ENCODE measurements at places on chromosomes 2 and 18.

DNA sequence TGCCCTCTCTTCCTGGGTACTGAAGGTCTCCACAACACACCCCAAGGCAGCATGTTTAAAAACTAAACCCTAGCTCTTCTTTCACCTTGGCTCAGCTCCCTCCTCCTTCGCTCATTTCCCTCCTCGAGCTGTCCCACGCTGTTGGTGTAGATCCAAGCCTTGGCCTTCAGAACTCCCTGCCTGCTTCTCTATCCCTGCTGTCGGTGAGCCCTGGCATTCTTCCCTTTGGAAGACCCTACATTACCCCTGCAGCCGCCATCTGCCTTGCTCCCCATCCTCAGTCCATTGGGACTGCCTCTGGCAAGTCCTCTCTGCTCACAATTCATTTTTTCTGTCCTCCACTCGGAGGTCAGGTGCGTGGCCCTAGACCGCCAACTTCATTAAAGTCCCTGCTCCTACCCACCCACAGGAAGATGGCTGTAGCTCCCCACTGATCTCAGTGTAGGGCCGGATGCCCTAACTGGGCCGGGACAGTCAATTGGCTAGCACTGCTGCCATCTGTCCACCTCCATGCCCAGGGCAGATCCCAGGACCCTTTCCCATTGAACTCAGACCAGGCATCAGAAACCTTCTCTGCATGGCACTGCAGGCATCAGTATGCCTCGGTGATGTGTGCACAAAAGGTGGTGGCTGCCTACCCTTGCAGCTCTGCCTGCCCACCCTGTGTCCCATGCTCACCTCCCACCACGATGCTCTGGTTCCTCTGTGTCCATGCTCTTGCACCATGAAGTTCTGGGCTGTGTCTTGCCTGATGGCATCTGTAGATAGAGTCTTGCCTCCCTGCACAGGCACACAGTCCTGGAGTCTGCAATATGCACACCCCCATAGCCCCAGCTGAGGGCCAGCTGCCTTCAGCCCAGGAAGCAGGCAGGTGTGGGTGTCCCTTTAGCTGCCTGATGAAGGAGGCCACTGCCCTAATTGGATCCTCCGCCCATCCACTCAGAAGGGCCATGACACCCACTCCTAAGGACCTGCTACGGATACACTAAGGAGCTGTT is 5.7 kb downstream of the AMER3 start:
- no peak for DNase-seq

DNA sequence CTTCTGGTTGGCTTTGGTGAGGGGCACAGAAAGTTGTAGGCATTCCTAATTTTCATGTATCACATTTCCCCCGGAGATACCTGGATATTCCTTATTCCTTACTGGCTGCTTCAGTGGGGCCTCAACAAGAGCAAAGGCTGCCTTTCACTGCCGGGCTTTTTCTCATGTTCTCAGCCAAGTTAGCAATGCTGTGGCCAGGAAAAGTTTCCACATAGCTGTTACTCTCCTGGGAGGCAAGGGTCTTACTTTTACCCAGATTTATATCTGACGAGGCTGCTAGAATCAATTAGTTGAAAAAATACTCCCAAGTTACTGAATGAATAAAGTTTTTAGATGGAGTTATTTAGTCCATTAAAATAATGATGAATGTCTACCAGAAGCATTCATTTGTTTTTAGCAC is 230.5 kb downstream of the ZNF407 start:
- no peak for DNase-seq

GRCh38 chr2:31240381-31241365 is 6.7 kb downstream of the EHD3 start:
- no peak for DNase-seq

DNA sequence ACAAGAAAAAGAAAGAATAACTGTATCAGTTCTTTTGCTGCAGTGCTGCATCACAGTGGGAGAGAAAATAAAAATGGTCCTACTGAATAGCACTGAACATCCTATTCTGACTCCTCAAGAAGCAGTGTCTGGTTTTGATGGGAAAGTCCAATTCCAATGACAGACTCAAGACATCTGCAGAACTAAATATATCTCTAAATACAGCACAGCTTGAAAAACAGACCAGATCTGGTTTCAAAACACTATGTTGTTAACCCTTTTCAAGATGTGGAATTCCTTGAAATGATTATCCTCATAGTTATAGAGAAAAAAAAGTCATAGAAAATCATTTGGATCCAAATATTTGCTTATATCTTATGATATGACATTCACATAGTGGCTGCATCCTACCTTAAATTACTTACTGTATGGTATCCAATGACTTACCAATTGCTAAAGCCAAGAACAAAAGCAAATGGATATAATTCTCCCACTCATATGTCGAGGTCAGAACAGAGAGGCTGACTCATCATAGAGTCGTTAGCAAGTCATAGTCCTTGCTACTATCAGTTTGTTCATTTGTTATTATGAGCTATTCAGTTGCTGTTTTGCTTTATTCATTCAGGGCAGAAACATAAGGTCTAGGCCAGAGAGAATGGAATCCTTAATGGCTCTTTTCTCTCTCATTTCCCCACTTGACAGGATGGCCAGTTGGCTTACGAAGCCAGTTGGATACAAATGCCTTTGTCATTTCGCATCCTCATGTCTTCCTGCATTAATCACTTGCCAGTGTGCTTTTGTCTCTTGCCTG is 62.5 kb upstream of the ACVR2A start:
- DNase-seq, result no peak

- peak; percentile 17 for DNase-seq
These were observed 19.5 kb downstream of the G6PC2 start for GRCh38 chr2:168920504-168921157.

- no peak for DNase-seq
These were observed 17.3 kb upstream of the FHL2 start for GRCh38 chr2:105416156-105416555.

DNA sequence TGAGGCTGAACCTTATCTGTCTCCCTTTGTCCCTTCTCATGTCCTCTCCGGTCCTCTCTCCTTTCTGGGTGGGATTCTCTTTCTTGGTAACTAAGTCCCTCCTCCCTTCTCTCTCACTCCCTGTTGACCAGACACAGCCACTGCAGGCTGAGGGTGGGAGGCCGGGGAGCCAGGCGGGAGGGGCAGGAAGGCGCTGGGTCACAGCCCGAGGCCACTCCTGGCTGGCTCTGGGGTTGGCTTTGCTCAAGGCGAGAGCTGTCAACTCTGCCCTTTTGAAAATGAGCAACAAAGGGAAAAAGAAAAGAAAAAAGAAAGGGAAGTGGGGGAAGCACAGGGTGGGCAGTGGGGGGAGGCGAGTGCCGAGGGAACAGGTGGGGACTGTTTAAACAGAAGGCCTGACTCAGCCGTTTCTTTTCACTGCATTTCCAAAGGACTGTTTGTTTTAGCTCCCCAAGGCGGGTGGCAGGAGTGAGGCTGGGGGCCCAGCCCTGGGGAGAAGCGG is 70.5 kb upstream of the IGFBP5 start:
- no peak for DNase-seq

- DNase-seq, result no peak
These were observed 60.9 kb upstream of the SALL3 start for GRCh38 chr18:78918707-78919106.

GRCh38 chr2:241675885-241676284 is 10.7 kb downstream of the DTYMK start:
- no peak for DNase-seq

DNA sequence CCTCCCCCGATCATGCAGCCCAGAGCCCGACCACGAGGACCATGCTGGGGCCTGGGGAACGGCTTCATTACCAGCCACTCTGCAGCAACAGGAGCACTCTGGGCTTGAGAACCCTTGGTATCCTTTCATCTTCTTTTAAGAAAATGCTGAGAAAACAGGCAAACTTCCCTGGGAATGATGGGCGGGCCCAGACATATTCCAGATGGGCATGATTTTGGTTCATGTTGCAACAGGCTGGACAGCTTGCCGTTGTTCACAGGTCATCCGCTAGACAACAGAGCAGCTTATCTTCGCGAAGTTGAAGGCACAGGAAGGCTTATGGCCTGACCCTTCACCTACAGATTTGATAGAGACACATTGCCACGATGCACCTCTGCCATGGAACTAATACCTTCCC is 121.0 kb downstream of the KLHL29 start:
- no peak for DNase-seq

DNA sequence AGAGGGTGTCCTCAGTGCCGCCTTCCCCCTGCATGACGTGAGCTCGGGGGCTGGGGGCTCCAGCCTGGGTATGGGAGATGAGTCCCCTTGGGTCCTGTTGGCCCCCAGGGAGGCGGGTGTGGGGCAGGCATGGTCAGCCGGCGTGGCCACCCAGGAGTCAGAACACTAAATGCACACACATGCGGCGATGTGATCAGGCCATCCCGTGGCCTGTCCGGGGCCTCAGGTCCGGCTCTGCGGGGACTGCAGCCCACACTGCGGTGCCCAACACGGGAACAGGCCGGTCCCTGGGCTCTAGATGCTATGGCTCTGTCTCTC is 13.8 kb downstream of the ANO7 start:
- no peak for DNase-seq

- DNase-seq, result no peak
These were observed 519.6 kb upstream of the LINC00305 start for GRCh38 chr18:64668461-64668962.

- DNase-seq, result no peak
These were observed 119.6 kb upstream of the ARL5A start for GRCh38 chr2:151947813-151948165.

All from naive B cell (primary cell).